ENCODE measurements at places on chromosomes 3 and 15. TPM values are rescaled to one million over a fixed set of nuclear protein-coding genes. Genes with fewer than 3 reads are reported as not detected.

Gene MYH15
- not detected for total RNA-seq

DNA sequence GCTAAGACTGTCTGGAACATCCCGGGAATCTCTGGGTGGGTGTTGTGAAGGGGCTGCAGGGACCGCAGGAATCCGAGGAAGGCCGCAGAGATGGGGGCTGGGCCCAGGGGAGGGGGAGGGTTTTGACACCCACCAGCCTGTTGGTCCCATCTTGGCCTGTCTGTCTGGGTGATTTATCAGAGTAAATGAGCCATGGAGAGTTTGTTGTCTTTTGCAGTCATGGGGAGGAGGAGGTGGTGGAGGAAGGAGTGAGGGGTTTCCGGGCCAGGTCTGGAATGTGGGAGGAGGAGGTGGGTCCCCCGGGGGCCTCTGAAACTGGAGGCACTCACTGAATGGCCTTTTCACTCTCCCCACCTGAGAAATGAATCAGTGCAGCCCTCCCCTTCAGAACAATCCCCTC lies 11.5 kb downstream of the SEMA3F start:
- peaks cover 19% of the 10 kb centered on the region for H3K4me1 ChIP-seq
- no peak for DNase-seq
- H3K36me3 ChIP-seq = no peaks in the 10 kb centered on the region
- H3K27ac ChIP-seq = peak overlapping the region; percentile 67
- H3K27me3 ChIP-seq = no peaks in the 10 kb centered on the region

Gene SLC2A2
- total RNA-seq = 0.22 TPM

Gene XXYLT1
- 11.4 TPM for total RNA-seq

- no peak overlapping the region for H3K4me3 ChIP-seq
- no peaks in the 10 kb centered on the region for H3K27me3 ChIP-seq
- no peaks in the 10 kb centered on the region for H3K36me3 ChIP-seq
- peaks cover 4% of the 10 kb centered on the region for H3K4me1 ChIP-seq
Measured at GRCh38 chr15:69797615-69798014, 300.1 kb downstream of the TLE3 start.

Gene KY
- total RNA-seq = 16.6 TPM

Gene SLC7A14
- total RNA-seq = 1.0 TPM

- H3K27ac ChIP-seq = no peak overlapping the region
- DNase-seq = peak; percentile 29
- H3K27me3 ChIP-seq = no peaks in the 10 kb centered on the region
- H3K36me3 ChIP-seq = no peaks in the 10 kb centered on the region
- no peaks in the 10 kb centered on the region for H3K4me1 ChIP-seq
Measured at GRCh38 chr3:73086071-73086494, 24.6 kb downstream of the EBLN2 start.

- DNase-seq = no peak
- H3K27ac ChIP-seq = no peak overlapping the region
- H3K4me1 ChIP-seq = no peaks in the 10 kb centered on the region
Measured at GRCh38 chr3:146781606-146782005, 176.5 kb upstream of the PLSCR5 start.

Gene CLDN16
- total RNA-seq = 2.2 TPM

DNA sequence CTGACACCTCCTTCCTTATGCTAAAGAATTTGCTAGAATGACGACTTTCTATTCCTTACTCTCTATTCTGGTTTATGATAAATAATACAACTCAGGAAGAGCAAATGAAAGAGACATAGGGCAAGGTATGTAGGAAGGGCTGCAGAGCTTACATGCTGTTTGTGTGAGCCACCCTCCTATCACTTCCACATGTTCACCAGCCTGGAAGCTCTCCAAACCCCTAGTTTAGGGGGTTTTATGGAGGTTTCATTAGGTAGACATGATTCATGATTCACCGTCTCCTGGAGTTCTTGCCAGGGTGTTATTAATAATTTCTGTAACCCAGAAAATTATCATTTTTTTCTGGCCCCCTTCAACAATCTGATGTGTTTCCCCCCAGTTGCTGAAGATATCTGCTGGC lies 172.1 kb upstream of the COL8A1 start:
- H3K4me1 ChIP-seq = no peaks in the 10 kb centered on the region
- H3K36me3 ChIP-seq = no peaks in the 10 kb centered on the region
- DNase-seq = no peak
- no peaks in the 10 kb centered on the region for H3K27me3 ChIP-seq
- no peak overlapping the region for H3K27ac ChIP-seq

Gene CYP19A1
- 0.65 TPM for total RNA-seq

DNA sequence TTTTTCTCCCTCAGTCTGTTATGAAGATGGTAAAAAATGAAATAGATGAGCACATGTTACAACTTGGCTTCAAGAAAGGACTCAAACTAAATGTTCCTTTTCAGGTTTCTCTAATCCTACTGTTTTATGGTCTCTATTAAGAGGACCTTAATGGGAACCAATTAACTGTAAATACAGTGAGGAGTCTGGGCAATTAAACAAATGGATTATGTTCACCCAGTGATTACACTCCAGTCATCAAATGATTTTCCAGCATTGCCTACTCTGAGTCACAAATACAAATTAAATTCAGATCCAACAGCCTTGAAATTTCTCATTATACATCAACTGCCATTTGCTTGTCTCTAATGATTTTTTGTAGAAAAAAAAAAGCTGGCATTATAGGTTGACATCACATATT lies 129.2 kb downstream of the NEK10 start:
- H3K4me1 ChIP-seq = no peaks in the 10 kb centered on the region
- no peak overlapping the region for H3K27ac ChIP-seq
- no peak for DNase-seq
- H3K36me3 ChIP-seq = no peaks in the 10 kb centered on the region
- H3K4me3 ChIP-seq = no peak overlapping the region
- no peaks in the 10 kb centered on the region for H3K27me3 ChIP-seq

Gene MUC13
- 0.11 TPM for total RNA-seq

Gene THUMPD3
- 57.3 TPM for total RNA-seq

GRCh38 chr3:62019906-62020305 lies 353.4 kb downstream of the FEZF2 start:
- no peak overlapping the region for H3K4me3 ChIP-seq
- H3K4me1 ChIP-seq = no peaks in the 10 kb centered on the region
- no peaks in the 10 kb centered on the region for H3K36me3 ChIP-seq
- no peak overlapping the region for H3K27ac ChIP-seq

Gene FES
- 82.3 TPM for total RNA-seq

- no peaks in the 10 kb centered on the region for H3K36me3 ChIP-seq
- no peak overlapping the region for H3K4me3 ChIP-seq
- no peak overlapping the region for H3K27ac ChIP-seq
- H3K27me3 ChIP-seq = peaks cover 10% of the 10 kb centered on the region
Measured at GRCh38 chr15:38563723-38564519, 693 bp downstream of the RASGRP1 start.

DNA sequence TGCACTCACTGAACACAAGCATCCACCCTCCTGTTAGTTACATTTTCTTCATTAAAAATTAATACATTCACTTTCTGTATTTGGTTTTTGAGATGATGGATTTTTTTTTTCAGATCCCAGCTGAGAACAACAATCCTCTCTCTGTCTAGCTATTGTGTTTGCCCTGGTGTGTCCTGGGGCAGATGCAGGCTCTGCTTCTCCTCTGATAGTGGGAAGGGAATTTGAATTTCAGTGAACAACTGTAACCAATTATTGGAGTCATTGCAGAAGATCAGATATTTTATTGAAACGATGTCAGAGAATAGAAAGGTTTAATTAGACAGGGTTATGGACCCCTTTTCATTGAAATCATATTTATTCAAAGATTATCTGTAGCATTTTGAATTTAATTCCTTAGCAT lies 33.1 kb upstream of the RYR3 start:
- no peak overlapping the region for H3K4me3 ChIP-seq
- H3K4me1 ChIP-seq = no peaks in the 10 kb centered on the region
- peaks cover 4% of the 10 kb centered on the region for H3K27me3 ChIP-seq
- no peaks in the 10 kb centered on the region for H3K36me3 ChIP-seq
- no peak for DNase-seq

- H3K27ac ChIP-seq = no peak overlapping the region
- DNase-seq = no peak
- H3K4me1 ChIP-seq = no peaks in the 10 kb centered on the region
- H3K4me3 ChIP-seq = no peak overlapping the region
Measured at GRCh38 chr3:57864853-57865252, 108.7 kb downstream of the SLMAP start.

- no peak for DNase-seq
- no peaks in the 10 kb centered on the region for H3K27me3 ChIP-seq
Measured at GRCh38 chr3:99970198-99970597, 144.1 kb downstream of the FILIP1L start.

Gene TMC3
- not detected for total RNA-seq

Gene KBTBD13
- not detected for total RNA-seq

DNA sequence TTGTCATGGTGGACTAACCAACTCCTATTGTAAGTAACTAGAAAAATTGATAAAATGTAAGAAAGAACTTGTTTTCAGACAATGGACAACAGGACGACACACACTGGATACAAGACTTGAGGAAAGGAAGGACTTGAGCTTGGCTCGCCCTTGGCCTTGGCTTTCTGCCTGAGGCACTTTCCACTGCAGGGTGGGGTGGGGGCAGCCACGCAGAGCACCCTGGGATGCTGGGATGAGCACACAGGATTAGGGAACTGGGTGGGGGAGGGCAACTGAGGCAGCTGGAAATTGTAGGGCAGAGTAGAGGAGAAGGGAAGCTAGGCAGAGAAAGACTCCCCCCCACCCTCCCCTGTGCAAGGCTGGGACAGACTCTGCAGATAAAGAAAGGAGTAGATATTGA lies 25.5 kb upstream of the HHATL start:
- no peaks in the 10 kb centered on the region for H3K27me3 ChIP-seq
- no peaks in the 10 kb centered on the region for H3K4me1 ChIP-seq
- no peaks in the 10 kb centered on the region for H3K36me3 ChIP-seq

- no peaks in the 10 kb centered on the region for H3K36me3 ChIP-seq
- H3K27me3 ChIP-seq = no peaks in the 10 kb centered on the region
- no peaks in the 10 kb centered on the region for H3K4me1 ChIP-seq
- no peak overlapping the region for H3K27ac ChIP-seq
- H3K4me3 ChIP-seq = no peak overlapping the region
Measured at GRCh38 chr3:128946411-128946810, 47.5 kb downstream of the CFAP92 start.

GRCh38 chr3:161851941-161852566 lies 355.4 kb downstream of the OTOL1 start:
- H3K36me3 ChIP-seq = no peaks in the 10 kb centered on the region
- H3K27me3 ChIP-seq = no peaks in the 10 kb centered on the region
- H3K27ac ChIP-seq = no peak overlapping the region
- no peaks in the 10 kb centered on the region for H3K4me1 ChIP-seq
- no peak overlapping the region for H3K4me3 ChIP-seq
- DNase-seq = peak; percentile 59

- peaks cover 34% of the 10 kb centered on the region for H3K4me1 ChIP-seq
- peak overlapping the region; percentile 99 for H3K27ac ChIP-seq
- H3K36me3 ChIP-seq = no peaks in the 10 kb centered on the region
Measured at GRCh38 chr3:14949126-14949525, 1.7 kb downstream of the NR2C2 start.

- no peak for DNase-seq
- H3K36me3 ChIP-seq = no peaks in the 10 kb centered on the region
- H3K4me1 ChIP-seq = no peaks in the 10 kb centered on the region
- H3K27me3 ChIP-seq = no peaks in the 10 kb centered on the region
- H3K4me3 ChIP-seq = no peak overlapping the region
Measured at GRCh38 chr3:129261894-129262293, 12.5 kb downstream of the COPG1 start.

DNA sequence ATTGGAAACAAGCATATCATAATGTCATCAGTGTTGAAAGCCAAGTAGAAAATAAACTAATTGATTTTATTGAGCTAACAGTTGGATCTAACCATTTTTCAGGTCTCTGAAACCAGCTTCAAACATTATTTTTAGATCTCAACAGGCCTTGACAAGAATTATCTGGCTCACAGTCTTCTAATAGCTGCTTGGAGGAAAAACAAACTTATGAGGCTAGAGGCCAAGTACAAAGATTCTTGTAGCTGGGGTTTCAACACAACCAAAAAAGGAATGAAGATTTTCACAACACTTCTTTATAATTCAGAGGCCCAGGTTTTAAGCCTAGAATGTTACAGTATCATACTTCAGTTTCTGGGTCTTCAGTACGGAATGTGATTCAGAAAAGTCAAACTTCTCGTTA lies 3.7 kb downstream of the SETMAR start:
- no peak for DNase-seq
- peaks cover 43% of the 10 kb centered on the region for H3K4me1 ChIP-seq
- no peak overlapping the region for H3K4me3 ChIP-seq
- no peaks in the 10 kb centered on the region for H3K27me3 ChIP-seq
- peak overlapping the region; percentile 68 for H3K27ac ChIP-seq

DNA sequence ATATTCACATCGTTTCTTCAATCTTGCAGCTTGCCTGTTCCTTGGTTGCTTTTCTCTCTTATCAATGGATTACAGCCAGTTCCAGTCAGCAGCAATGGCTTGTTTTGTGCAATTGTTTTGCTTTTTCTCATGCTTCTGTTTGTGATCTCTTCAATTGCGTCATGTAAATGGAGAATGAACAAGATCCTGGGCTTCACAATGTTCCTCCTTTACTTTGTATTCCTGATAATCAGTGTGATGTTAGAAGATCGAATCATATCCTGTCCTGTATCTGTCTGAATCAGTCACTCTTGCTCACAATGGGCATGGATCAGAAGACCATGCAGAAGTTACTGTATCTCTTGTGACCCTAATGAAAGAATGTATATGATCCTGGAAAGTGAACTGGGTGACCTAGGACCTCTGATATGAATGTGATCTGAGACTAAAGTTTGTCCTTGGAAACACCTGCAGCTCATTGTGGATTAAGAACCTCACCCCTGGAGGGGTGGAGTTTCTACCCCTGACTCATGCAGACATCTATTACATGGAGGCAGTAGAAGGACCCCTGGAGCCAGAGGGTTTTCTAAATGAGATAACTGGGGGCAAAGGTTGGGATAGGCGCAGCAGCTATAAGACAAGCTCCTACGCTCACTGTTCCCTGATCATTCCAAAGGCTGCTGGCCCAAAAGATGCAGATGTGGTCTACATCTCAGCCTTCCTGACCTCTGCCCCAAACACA lies 32.2 kb downstream of the SLC24A1 start:
- H3K4me1 ChIP-seq = no peaks in the 10 kb centered on the region
- no peak for DNase-seq
- H3K27ac ChIP-seq = no peak overlapping the region

DNA sequence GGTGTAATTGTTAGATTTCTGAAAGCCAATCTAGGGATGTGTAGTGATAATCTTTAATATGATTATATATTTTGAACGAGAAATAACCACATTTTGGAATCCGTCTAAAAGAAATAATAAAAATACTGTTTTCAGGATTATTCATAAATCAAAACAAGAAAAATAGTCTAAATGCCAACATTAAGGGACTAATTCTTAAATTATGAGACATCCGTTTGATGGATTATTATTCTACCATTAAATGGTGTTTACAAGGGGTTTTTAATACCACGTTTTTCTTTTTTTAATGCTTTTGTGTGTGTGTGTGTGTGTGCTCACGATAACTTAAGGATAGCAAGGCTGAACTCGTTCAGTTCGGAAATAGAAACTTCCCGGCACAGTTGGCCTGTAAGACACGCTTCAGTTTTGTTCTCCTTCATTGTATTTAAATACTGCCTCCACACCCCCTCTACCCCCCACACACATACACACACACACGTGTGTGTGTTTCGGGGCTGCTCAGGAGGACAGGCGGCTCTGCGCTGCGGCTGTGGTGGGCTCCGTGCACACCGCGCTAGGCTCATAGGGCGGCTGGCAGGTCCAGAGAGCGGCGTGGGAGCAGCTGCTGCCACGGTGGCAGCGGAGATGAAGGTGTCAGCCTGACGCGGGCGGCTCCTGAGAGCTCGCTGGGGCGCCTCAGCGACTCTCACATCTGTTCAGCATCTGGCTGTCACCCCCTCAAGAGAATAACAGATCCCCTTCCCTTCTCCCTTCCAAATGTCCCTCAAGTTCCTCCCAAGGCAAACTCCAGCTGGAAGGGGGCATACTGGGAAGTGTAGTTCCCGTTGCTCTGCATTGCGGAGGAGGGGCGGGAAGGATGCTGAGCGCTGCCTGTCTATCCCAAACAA lies 23.0 kb upstream of the ANP32A start:
- peaks cover 68% of the 10 kb centered on the region for H3K27me3 ChIP-seq
- no peaks in the 10 kb centered on the region for H3K4me1 ChIP-seq
- no peak overlapping the region for H3K4me3 ChIP-seq
- H3K27ac ChIP-seq = no peak overlapping the region
